ENCODE measurements at places on chromosomes 16 and 17. TPM values are rescaled to one million over a fixed set of nuclear protein-coding genes. Genes with fewer than 3 reads are reported as not detected.

GSG1L gene
- not detected for polyA plus RNA-seq

NLRC3 gene
- polyA plus RNA-seq: 1.1 TPM

VPS35L gene
- polyA plus RNA-seq: 25.5 TPM

CEP112 gene
- polyA plus RNA-seq: 2.4 TPM

TAC4 gene
- not detected for polyA plus RNA-seq

C16orf86 gene
- polyA plus RNA-seq: 1.2 TPM

GRCh38 chr16:55822280-55822810 lies 10.6 kb downstream of the CES1 start:
- no peak for DNase-seq

DNA sequence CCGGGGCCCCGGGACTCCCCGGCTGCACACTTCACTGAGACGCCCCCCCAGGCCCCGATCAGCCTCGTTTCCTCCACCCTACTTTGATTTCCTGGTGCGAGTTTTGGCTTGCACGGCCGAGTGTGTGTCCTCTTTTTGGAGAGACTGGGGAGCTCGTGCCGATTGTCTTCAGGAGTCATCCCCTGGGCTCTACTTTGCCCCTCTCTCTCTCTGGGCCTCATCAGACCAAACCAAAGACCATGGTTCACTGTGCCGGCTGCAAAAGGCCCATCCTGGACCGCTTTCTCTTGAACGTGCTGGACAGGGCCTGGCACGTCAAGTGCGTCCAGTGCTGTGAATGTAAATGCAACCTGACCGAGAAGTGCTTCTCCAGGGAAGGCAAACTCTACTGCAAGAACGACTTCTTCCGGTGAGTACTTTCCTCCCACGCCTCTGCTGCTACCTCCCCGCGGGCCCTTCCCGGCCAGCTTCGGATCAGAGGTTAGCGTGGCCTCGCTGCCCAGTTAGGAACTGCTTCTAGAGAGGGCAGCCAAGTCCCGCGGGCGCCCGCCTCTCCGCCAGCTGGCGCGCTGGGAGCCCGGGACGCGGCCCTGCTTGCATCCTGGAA lies 787 bp downstream of the LHX1 start:
- peak; percentile 46 for DNase-seq

- peak; percentile 100 for DNase-seq
Observed at GRCh38 chr16:22190081-22190775, 15.8 kb upstream of the EEF2K start.

DNA sequence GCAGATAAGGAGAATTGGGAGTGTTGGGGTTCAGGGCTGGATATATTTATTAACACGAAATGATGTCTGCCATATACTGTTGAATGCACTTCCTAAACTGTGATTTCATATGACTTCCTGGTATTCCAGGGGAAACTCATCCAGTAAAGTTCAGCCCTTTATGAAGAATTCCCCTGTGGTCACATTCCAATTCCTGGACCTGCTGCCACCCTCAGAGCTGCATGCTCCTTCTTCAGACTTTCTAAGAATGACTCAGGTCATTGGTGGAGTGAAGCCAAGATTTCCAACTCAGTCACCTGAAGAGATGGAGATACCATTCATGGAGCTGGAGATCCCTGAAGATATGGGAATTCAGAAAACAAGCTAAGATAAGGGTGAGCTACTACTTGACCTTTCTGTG lies 114.2 kb upstream of the TMEM97 start:
- no peak for DNase-seq

DNA sequence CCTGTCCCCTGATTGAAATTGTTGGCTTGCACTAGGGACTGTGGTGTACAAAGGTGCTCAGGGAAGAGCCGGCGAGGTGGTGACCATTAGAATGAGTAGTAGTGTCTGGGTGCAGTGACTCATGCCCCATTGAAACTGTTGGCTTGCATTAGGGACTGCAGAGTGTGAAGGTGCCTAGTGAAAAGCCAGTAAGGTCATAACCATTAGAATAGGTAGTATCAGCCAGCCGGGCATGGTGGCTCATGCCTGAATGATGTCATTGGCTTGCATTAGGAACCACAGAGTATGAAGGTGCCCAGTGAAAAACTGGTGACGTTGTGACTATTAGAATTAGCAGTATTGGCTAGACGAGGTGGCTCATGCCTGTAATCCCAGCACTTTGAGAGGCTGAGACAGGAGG lies 78.9 kb downstream of the ABCC6 start:
- DNase-seq: no peak

DNA sequence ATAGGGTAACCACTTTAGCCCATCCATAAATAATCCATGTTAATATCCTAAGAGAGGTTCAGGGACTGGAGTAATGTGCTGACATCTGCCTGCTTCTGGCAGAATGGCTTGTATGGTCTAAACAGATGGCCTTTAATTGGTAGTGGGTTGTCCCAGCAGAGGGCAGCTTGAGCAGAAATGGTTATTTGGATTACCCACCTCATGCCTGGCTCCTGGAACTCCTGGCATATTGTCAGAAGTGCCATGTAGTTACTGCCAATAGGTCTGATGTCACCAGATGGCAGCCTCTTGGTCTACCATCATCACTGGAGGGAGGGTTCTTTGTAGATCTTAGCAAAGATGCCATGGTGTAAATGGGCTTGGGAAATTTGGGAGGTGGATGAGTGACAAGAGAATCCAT lies 157.5 kb upstream of the SOX9 start:
- no peak for DNase-seq

DNA sequence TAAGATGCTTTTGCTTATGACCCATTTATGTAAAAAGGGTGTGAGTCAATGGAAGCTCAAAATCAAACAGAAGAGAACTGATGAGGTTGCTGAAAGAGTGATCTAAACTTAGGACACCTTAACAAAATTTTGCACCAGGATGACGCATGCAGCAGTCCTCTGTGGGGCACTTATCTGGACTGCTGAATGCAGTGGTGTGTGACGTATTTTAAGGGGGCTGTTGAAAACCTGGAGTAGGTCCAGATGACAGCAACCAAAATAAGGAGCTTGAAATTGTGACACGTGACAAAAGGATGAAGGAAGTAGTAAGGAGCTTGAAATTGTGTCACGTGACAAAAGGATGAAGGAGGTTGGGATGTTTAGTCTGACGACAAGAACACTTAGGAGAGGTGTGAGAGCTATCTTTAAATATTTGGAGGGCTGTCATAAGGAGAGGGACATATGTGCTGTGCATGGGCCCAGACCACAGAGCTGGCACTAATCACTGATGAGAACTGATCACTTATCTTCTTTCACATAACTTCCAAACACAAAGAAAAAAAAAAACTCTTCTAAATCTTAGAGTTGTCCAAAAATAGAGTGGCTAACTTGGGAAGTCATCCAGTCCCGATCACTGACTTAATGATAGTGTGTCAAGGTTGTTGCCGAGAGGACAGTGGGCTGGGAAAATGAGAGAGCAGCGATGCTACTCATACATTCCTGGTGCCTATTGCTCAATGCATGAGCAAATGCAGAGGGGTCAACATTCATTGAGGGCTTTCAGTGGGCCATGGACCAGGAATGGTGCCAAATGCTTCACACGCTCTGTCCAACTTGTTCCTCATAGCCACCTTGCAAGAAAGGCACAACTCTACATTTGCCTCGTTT lies 264.2 kb upstream of the ZFHX3 start:
- no peak for DNase-seq
